Activated CD4-positive, CD25-positive, alpha-beta regulatory T cell (primary cell): ENCODE measurements at places on chromosomes 13 and 19.

DNA sequence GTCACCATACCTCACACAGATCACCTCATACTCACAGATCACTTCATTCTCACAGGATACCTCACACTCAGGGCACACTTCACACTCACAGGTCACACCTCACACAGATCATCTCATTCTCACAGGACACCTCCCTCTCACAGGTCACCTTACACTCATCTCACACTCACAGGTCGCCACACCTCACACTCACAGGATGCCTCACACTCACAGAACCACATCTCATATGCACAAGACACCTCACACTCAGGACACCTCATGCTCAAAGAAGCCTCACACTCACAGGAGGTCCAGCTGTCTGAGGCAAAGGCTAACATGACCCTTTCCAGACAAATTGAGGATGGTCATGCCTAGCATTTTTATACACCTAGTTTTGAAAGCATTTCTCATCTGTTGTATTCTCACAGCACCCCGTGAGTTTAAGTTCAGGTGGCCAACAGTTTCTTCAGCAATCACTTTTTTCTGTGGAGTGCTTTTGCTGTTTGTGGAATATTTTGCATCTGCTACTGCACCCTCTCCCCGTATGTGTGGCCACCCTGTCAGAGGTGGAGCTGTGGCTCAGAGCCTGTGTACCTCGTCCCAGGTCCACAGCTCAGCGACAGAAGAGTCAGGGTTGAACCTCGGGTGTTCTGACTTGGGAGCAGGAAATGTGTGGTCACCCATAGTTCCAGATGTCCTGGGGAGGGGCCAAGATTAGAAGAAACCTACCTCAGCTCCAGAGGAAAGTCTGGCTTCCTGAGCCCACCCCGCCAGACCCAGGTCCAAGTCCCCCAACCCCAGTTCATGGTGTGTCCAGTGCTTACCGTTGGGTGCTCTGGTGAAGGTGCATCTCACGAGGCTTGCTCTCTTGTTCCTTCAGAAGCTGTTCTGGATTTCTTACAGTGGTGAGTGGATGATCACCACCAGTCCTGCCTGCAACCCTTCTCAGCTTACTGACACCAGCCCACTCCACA, 7.6 kb downstream of the F7 start:
- DNase-seq = no peak

- DNase-seq = no peak
These were observed at the start of gene SLC15A1 for GRCh38 chr13:98752467-98753290. SLC15A1 (minus strand) TSS chr13:98752672; CDS start chr13:98752598, 74 bp downstream.

DNA sequence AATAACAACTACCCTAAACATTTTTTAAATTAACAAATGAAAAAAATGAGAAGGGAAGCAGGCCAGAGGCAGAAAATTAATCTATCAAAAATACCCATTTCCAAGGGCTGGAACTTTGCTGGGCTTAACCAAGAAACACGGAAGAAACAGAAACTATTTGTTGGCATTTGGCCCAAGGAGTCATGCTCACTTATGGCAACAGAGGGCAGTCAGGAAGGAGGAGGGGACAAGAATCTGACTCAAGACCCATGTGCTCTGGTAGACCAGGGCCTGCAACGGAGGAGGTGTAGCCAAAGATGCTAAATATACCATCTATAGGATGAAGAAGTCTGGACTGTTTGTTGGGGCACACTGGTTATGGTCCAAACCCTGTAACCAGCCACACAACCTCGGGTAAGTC, 496.7 kb downstream of the COG6 start:
- DNase-seq = no peak

DNA sequence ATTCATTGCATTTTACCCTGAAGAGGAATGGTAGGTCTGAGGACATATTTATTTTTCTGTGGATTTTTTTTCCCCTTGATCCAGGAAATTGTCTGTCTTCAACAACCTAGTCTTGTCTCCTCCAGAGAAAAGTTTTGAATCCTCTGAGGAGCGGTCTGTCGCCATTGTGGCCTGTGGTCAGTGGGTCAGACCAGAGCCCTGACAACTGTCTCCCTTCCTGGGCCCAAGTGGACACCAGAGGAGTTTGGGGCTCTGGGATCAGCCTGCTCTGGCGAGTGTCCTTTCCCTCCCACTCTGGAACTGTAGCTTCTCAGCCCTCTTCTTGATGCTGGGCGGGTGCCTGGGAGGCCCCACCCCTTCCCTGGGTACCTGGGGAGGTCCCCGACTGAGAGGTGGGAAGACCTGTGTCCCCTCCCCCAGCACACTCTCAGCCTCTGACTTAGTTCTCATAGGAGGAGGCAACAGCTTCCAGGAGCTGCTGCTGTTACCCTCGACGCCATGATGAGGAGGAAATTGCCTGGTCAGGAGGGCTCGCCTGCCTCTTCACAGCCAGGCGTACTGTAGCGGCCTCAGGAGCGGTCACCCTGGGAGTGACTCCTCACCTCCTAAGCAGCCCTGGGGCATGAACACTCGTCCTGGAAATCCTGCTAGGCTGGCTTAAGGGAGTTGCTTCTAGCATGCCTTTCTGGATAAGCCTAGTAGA, 110.3 kb downstream of the GGACT start:
- DNase-seq = no peak

DNA sequence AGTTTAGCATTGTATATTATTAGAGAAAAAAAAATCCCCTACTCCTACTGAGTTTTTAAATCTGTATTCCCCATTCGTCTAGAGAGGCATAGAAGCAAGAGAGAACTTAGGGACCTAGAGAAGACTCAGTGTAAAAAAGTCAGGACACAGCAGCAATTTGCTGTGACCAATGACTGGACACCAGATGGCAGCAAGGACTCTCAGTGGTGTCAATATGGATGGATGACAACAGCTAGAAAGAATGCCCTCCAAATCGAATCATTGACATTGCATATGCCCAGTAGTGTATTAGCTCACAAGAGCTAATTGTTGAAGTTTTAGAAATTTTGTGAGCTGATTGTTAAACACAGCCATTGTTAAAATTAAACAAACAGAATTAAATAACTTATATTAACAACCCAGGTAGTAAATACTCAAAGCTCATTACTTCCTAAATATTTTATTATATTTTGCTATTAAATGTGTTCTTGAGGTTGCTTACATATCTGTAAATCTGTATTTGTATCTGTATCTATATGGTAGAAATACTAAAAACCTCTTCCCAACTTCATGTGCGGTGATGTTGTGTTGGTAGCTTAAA, 43.9 kb downstream of the SIAH3 start:
- DNase-seq = no peak

- DNase-seq = peak; percentile 15
These were observed 6.0 kb upstream of the TNFAIP8L1 start for GRCh38 chr19:4633140-4633967.

GRCh38 chr13:28626266-28626665, 32.7 kb upstream of the POMP start:
- DNase-seq = no peak
